SJSA1 (cell line): ENCODE measurements at places on chromosomes 12 and 14.

DNA sequence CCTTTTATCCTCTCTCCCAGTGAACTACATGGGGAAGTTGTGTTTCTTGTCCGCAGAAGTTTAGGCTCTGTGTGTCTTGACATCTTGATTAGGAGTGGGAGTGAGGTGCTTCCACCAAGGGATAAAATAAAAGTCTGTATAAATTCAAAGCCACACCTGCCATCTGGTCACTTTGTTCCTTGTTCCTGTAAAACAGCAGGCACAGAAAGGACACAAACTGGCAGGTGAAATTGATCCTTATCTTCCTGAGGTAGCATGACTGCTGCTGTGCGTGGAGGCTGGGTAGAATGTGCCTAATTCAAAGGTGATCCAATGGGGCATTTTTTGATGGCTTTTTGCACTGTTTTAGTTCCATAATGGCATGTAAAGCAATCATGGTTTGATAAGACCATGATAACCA lies 104.3 kb upstream of the KITLG start:
- DNase-seq, result no peak

DNA sequence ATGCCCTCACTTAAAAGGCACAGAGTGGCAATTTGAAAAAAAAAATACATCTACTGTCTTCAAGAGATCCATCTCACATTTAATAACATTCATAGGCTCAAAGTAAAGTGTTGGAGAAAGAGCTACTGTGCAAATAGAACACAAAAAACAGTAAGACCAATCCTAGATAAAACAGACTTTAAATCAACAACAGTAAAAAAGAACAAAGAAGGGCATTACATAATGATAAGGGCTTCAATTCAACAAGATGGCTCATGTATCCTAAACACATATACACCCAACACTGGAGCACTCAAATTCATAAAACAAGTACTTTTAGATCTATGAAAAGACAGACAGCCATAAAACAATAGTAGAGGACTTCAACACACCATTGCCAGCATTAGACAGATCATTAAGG lies 93.6 kb upstream of the PCED1B start:
- peak; percentile 78 for DNase-seq

- DNase-seq, result peak; percentile 55
These were observed 12.2 kb upstream of the NID2 start for GRCh38 chr14:52080808-52081755.

DNA sequence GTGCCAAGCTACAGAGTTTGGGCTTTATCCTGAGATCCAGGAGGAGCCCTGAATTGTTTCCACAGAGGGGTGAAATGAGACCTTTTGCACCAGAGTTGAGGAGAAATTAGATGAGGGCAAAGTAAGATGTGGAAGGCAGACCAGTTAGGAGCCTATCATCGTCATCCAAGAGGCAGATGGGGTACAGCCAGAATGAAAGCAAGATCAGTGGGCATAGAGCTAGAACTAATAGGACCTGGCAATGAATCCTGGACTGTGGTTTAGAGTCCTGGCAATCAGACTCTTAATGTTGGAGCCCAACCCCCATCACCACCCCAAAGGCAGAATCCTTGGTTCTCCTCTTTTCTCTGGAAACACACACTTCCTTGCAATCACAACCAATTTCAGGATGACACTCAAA lies 166.6 kb upstream of the HMGA2 start:
- peak; percentile 14 for DNase-seq

DNA sequence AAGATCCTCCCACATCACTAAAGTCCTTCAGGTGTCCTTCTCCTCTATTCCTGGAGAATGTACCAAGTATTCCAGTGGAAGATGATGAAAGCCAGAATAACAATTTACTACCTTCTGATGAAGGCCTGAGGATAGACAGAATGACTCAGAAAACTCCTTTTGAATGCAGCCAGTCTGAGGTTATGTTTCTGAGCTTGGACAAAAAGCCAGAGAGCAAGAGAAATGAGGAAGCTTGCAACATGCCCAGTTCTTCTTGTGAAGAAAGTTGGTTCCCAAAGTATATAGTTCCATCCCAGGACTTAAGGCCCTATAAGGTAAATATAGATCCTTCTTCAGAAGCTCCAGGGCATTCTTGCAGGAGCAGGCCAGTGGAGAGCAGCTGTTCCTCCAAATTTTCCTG lies 54.6 kb upstream of the HELB start:
- DNase-seq, result no peak

GRCh38 chr14:24095271-24096068 lies 1.4 kb downstream of the PCK2 start:
- no peak for DNase-seq

DNA sequence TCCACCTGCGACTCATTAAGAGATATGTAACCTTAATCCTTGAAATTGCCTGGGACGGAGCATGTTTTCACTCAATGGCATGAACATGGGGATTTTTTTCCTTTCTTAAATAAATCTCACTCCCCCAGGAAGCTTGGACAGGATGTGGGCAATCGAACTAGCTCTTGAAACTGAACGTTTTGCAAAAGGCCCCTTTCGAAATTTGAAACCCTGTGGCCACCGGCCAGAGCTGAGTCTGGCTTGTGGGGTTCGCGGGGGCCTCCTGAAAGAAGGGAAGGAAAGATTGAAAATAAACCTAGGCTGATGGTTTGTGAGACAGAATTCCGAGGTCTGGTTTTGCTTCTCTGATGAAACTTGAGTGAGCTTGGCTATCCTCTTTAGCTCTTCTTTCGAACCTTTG lies 101.4 kb upstream of the RTL1 start:
- DNase-seq, result no peak

GRCh38 chr12:49189731-49190716 lies 1.1 kb upstream of the TUBA1A start:
- DNase-seq, result no peak

DNA sequence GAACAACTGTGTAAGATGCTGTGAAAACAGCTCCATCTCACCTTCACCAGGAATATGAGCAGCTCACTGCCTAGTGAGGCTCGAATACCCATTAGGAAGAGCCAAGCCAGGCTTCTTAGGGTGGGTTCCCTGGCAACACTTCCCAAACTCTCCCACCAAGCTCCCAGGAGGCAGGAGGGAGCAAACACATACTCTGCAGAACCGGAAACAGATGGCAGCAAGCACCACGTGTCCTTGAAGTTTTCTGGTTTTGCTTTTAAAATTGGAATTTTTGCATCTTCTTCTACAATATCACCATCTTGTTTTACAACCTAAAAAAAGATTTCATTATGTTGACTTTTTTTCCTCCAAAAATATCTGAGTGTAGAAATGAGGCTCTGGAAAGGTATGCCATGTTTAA lies 186.7 kb downstream of the ZFP36L1 start:
- no peak for DNase-seq

DNA sequence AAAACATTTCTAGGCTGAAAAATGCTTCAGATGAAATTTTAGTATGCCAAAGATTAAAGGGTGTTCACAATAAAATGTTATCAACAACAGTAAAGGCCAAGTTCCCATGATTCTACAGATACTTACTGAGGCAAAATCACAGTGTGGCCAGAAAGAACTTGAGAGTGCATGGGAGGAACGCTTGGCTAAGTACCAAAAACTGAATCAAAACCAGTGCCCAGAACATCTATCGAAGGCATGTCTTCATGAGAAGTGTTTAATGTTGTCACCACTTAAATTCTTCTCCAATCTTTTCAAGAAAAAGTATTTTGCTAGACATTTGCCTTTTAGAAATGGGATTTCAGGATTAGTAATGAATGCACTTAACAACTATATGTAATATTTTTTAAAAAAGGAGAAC lies 41.5 kb downstream of the KIF21A start:
- DNase-seq, result no peak

- no peak for DNase-seq
These were observed 4.9 kb downstream of the RHOJ start for GRCh38 chr14:63209160-63209559.
